ENCODE measurements at places on chromosomes 16 and 17.
A peak's percentile ranks its signal among the peaks of the same experiment; 100 is the strongest.

GRCh38 chr17:82013341-82013740, 9.3 kb downstream of the CENPX start:
- DNase-seq = no peak

- no peak for DNase-seq
Measured at GRCh38 chr17:66040402-66040801, 151.5 kb downstream of the CEP112 start.

DNA sequence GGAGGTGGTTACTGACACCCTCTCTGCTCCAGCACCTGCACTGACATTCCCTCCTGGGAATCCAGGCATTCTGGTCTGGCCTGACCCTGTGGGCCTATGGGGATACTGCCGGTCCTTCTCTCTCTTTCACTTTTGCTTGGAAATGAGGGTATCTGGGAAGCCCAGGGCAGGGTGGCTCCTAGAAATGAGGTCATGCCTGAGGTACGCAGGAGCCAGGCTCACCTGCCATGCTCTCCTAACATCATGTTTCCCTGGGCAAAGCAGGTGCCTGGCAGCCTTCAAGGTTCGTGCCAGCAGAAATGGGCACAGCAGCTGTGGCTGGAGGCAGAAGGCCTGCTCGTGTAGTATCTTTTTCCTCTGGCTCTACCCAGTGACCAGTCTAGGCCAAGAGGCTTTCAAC, 3.3 kb downstream of the ITGA3 start:
- no peak for DNase-seq

DNA sequence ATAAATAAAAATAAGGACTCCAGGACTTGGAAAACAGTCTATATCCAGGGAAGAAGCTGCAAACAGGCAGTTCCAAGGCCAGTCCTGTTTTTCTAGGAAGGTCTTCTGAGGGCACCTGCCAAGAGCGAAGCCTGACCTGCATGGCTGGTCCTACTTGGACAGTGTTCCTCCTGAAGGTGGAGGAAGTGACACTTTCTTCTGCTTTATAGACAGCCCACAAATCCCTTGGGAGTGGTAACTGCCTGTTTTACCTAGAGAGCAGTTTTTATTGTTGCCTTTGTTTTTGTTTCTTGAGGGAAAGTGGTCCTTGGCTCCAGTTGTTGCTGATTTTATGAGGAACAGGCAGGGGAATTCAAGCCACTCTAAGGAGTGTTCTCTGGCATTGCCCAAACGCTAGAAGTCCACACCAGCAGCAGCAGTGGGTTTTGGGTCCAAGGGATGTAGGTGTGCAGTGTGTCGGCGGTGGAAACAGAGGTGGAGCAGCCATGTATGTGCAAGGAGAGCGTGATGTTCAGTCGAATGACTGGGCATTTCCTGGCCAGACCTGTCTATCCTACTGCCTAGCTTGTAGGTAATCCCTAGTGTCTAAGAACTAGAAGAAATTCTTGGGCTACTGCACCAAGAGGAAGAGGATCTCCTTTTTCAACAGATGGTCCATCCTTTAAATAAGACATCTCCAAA, 35.3 kb downstream of the LDHD start:
- no peak for DNase-seq

DNA sequence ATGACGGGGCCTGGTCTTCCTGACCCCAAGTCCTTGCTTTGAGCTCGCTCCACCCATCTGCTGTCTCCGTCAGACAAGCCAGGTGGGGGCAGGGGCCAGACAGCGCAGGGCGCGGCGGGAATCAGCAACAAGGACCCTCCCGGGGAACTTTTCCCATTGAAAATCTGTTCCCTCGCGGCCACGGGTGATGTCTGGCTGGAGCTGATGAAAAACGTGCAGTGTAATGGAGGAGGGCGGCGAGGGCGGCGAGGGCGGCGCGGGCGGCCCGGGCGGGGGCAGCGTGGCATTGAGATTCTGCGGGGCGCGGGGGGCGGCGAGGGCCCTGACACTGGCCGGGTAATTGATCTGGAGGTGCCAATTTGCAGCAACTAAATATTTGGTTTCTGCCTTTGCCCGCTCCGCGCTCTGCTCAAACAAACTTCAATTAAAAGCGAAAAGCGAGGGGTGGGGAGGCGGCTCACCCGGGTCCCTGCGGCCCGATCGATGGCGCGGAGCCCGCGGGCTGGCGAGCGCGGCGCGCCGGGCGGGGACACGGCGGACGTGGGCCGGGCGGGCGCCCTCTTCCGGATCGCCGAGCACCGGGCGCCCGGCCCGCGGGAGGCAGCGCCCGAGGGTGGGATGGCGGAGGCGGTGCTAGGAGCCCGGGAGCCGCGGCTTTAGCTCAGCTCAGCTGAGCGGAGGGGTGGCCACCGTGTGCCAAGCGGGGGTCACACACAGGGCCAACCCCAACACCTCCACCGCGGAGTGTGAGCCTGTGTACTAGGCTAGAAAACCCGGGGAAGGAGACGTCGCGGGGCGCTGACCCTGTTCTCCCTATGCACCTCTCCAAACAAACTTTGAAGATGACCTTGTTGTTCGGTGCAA, 32.4 kb downstream of the DCAKD start:
- DNase-seq = peak; percentile 23

DNA sequence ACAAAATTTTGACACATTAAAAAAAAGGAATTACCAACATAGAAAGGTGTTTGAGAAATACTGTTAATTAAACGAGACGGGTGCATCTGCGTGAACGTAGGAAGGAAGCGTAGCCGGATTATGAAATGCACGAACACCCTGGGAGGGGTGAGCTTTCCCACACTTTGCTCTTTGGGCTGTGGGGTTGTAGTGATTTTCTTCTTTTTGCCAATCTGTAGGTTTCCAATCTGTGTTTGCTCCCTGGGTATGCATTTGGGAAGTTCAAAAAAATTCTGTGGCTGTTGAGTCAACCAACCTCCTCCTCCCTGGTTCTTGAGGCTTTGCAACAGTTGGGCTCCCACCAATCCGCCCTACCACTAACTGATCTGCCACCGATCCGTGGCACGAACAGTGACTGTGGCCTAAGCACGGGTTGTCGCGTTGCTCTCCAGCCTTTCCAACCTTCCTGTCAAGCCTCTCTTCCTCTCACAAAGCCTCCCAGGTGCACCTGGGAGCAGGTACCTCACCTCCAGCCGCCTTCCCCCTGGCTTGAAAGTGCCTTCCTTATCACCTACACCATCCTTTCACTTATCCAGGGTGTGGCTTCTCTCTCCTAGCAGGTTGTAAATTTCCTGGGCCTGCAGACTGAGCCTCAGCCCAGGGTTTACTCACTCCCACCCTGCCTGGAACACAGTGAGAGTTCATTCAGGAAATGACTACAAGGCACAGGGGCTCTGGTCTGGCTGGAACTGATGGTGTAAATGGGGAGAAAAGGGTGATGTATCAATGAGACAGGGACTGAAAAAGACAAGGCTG, 16.6 kb downstream of the RTN4RL1 start:
- no peak for DNase-seq

DNA sequence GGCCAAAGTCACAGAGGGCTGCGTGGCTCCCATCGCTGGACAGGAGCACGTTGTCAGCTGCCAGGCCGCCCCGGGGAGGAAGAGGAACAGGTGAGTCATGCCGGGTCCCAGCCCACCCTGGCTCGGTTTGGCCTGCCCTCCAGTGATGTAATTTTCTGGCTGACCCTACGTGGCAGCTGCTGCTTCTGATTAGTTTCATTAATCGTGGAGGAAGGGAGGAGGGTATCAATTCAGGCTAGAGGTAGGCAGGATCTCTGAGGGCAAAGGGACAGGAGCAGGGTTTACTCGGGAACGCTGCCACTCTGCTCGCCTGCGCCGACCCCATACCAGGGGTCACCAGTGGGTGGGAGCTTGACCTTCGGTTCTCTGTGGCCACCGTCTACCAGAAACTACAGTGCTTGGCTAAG, 11.7 kb upstream of the SPATA32 start:
- no peak for DNase-seq

DNA sequence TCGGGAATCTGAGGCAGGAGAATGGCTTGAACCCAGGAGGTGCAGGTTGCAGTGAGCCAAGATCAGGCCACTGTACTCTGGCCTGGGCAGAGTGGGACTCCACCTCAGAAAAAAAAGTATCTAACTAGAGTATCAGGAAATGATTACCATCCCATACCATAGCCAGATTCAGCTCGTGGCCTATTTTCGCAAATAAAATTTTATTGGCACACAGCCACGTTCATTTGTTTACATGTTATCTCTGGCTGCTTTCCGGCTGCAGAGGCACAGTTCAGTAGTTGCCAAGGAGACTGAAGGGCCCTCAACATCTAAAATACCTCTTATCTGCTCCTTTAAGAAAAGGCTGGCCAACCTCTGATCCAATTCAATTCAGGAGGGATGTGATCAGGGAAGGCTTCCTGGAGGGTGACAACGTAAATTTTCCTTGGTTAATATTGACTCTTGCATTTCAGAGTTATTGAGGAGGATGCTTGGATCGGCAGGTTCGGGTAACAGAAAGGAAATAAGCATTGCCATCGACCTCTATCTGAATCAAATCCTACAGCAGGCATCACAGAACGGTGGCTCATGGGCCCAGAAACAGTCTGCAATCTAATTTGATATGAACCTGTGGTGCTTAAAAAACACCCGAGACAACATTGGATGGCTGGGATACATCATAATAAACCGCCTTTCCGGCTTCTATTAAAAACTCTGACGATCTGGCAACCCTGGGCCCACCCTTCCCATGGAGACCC, 73.8 kb downstream of the XYLT1 start:
- no peak for DNase-seq

DNA sequence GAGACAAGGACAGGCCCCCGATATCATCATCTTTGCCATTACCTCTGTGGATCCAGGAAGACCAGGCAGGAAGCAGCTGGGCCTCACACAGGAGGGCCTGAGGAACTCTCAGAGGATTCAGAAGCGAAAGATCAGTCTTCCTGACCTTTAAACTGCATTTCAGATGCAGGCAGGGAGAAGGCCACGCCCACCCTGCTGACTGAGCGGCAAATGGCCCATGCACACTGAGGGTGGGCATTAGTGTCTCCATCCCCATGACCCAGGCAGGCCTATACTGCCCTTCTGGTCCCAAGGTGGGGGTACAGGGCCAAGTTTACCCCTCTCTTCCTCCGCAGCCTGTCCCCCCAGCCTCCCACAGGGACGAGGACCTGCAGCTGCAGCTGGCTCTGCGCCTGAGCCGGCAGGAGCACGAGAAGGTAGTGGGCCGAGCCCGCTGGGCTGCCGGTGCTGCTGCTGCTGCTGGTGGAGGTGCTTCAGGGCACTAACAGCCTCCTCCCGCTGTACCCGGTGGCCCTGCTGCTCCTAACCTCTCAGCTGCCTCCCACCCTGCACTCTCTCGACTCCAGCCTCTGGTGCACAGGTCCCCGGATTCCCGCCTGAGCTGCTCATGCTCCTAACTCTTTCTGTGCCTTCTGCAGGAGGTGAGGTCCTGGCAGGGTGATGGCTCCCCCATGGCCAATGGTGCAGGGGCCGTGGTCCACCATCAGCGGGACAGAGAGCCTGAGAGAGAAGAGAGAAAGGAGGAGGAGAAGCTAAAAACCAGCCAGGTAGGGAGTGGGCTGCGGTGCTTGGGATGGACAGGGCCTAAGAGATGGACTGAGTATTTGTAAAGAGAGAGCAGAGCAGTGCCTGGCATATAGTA, 6.2 kb downstream of the EPN3 start:
- DNase-seq = no peak

DNA sequence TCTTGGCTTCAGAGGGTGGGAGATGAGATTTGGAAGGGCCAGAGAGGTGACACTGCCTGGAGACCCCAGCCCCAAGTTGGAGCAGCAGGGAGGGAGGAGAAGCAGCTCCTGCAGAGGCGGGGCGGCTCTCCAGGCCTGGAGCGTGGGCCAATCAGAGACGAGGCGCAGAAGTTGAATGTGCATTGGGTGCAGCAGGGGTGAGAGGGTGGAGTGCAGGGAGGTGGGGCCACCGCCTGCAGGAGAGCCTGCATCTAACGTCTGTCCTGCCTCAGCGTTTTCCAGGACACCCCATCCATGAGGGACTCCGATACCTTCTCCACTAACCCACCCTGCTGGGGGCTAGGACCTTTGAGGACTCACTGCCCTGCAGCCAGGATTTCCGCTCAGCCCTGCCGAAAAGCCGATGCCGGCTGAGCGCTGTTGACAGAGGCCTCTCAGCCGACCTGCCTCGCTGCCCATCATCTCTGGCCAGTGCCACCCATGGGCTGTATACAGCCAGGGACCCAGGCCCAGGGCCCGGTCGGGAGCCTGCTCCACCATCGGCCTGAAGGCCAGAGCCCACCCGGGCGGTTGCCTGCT, 146.2 kb downstream of the ENGASE start:
- no peak for DNase-seq

All from fibroblast of skin of left quadriceps (primary cell).